DMS79 treated with DMSO at 0.1 percent for 48 hours (cell line): ENCODE measurements at places on chromosomes 16 and 17.

DNA sequence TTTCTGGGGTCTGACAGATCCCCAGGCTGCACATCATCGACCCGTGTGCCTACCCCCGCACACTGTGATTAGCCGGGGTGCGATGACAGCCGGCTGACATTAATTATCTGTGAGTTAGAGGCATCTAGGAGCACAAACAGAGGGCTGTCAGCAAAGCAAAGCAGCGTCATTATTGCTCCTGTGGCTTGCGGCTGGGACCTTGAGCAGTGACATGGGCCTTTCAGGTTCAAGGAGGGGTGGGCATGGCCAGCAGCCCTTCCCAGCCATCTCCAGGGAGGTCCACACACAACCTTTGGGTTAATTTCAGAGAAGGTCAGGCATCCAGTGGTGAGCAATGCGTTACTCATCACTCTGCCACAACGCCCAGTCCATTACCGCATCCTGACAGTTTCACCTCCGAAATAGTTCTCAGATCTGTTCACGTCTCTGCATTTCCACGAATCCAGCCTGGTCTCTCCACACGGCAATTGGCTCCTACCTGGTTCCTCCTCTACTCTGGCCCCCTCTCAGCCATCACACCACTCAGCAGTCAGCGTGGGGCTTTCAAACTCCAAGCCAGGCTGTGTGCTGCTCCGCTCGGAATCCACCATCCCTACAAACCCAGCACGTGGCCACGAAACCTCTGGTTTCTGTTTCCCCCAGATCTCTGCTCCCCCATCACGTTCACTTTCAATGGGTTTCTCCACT is 249.7 kb upstream of the C16orf82 start:
- no peak for DNase-seq

DNA sequence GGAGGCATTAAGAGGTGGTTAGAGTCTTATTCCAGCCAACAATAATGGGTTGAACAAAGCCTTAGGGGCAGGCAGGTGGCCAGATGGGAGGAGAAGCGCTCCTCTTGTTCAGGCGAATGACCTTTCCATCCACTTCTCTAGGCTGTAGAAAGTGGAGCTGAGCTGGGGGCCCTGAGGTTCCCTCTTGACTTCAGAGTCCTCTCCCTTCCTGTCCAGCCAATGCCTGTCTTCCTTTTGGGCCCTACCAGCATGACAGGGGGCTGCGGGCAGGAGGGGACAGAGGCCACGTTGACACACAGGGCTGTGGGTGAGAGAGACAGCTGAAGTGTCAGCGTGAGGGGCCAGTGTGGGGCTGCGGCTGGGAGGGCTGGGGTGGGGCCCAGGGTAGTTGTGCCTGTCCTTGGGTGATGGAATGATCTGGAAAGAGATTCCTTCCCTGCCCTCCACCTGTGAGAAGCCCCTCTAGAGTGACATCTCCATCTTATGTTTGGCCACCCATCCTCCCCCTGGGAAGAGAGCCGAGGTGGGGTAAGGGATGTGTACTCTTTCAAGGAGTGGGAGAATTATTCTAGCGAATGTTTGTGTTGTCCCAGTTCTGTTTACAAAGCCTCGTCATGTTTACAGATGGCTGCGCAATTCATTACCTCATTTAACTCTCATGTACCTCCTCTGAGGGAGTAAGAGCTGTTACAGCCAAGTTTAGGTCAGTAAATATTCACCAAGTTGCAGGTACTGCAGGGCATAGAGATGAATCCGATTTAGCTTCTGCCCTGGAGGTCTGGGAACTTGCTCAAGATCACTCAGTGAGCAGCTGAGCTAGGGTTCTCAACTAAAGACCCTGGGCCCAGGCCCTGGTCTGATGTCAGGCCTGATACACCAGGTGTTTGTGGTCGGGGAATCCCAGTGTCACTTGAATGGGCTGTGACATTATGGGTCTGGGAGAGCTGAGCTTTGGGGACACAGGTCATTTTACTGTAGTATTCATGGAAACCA is 3.3 kb downstream of the ERBB2 start:
- no peak for DNase-seq

DNA sequence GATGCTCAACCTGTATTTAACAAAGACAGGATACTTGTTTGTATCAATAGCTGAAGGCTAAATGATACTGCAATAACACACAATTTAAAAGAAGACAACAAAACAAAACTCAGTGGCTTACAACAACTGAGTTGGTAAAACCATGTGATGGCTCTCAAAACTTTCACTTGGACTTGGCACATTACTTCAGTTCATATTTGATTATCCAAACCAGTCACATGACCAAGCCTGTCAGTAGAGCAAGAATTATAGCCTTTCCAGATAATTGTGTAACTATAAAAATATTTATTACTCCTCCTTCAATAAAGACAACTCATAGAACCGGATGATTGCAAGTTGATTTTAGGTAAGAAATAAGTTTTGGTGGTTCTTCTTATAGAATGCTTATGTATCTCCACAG is 56.8 kb downstream of the NQO1 start:
- no peak for DNase-seq

- DNase-seq, result peak; percentile 10
These were observed 36.1 kb downstream of the GINS2 start for GRCh38 chr16:85652431-85653221.
